LNCaP clone FGC (cell line): ENCODE measurements at places on chromosomes 6 and 20.

- DNase-seq: no peak
Measured at GRCh38 chr20:34895465-34895864, 19.1 kb downstream of the ACSS2 start.

GRCh38 chr20:51100617-51101016 is 77.7 kb upstream of the KCNG1 start:
- DNase-seq: no peak

DNA sequence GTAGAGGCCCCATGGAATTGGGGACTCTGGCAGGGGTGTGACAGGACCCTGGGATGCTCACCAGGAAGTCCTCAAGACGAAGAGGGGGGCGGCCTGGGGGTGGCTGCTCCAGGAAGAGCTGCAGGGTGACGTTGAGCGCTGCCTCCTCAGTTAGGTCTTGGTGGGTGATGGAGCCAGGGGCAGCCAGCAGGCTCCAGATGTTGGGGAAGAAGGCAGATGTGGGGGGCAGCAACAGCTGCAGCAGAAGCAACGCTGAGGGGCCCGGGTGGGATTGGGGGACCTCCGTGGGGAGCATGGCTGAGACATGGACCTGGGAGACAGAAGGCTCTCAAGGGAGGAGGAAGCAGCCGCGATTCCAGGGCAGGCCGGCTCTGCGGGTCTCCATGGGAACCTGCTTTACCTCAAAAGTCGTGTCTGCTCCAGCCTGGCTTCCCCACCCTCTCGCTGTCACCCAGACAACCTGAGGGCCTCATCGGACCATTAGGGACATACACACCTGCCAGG is 591 bp downstream of the VWA7 start:
- DNase-seq: no peak

GRCh38 chr6:28657381-28657768 is 131.7 kb downstream of the GPX5 start:
- DNase-seq: no peak

GRCh38 chr6:92369309-92369708 is 1050.0 kb downstream of the EPHA7 start:
- DNase-seq: no peak

GRCh38 chr6:156029286-156029985 is 573.8 kb upstream of the NOX3 start:
- no peak for DNase-seq

DNA sequence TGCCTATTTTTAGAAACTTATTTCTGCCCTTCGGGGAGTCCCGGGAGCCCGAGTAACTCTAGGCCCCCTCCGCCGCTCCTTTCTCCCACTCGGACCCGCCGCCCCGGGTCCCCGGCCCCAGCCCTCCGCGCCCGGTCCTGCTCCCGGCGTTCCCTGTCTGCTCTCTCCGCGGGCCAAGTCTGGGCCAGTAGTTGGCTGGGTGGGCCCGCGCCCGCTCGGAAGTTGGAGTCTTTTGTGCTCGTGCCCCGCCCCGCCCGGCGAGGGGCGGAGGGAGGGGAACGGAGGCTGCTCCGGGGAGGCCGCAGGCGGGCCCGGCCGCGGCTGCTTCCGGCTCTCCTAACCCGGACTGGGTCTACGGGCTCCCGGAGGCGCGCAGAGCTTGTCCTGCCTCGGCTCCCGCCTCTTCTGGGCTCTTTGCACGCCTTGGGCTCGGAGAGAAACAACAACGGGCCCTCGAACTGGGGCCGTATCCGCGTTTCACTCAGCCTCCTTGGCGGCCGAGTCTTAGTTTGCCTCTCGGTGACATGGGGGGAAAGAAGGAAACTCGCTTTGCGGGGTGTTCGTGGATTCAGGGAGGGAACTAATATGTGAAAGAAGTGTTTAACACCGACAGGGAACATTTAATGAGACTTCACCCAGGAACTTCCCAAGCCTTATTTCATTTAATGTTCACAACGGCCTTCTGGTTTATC is 657 bp downstream of the RALY start:
- no peak for DNase-seq

DNA sequence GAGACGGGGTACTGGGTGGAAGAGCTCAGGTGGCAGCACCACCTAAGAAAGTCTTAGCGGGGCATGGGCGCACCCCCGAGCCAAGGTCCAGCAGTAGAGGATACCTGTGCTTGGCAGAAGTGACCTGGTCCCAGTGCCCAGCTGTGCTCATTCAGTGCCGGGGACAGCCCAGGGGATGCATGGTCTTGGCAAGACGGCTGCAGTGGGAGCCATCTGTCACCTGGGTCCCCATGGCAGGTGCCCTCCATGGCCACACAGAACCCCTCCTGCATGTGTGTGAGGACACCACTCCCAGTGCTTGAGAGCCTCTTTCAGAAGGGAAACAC is 664.7 kb downstream of the QKI start:
- no peak for DNase-seq

DNA sequence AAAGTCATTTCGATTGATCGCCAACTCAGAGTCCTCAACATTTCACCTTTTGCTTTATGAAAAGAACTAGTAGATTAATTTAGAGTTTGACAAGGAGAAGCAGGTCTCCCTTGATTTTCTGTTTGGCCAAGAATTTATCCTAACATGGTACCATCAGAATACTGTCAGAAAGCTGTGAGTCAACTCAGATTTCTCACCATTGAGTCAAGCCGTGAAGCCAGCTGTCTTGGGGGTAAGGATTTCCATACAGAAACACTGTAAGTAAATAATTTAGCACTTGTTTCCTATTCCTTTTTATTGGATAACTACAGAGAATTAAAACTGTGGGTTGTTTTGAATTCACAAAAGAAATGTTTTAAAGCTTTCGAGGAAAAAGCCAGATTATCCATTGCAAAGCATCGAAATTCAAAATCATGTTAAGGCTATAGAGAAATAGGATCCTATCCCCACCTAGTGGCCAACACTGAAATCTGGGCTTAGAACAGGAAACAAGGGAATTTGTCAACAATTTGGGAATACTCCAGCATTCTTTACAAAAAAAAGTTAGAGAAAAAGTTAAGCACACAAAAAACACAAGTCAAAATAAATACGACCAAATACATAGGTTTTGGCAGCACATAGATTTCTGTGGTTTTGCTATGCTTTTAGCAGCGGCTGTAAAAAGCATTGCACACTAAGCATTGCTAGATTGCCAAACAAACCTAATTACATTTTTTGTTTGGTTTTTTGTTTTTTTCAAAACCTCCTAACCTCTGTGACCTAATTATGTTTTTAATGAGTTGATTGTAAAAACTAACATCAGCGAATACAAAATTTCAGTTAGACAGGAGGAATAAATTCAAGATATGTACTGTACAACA is 44.2 kb downstream of the COL11A2 start:
- no peak for DNase-seq

- DNase-seq: no peak
Measured at GRCh38 chr20:9397928-9398327, 116.5 kb upstream of the LAMP5 start.

DNA sequence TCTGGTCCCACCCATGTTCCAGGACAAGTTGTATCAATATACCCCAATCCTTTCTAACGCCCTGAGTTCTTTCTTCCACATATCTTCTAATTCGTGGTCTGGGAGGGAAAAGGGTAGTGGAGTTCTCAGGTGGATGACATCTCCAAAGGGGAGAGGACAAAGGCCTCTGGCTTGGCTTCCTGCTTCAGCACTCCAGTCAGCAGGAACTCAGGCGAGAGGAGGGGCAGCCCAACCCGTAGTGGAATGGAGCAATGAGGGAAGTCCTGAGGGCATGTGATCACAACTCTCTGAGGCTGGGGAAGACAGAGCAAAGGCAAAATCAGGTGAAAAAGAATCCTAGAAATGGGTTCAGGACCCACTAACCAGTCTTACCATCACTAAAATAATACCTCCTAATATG is 9.6 kb upstream of the NRM start:
- no peak for DNase-seq

- DNase-seq: peak; percentile 79
Measured at GRCh38 chr20:31652917-31653396, 15.2 kb downstream of the COX4I2 start.

DNA sequence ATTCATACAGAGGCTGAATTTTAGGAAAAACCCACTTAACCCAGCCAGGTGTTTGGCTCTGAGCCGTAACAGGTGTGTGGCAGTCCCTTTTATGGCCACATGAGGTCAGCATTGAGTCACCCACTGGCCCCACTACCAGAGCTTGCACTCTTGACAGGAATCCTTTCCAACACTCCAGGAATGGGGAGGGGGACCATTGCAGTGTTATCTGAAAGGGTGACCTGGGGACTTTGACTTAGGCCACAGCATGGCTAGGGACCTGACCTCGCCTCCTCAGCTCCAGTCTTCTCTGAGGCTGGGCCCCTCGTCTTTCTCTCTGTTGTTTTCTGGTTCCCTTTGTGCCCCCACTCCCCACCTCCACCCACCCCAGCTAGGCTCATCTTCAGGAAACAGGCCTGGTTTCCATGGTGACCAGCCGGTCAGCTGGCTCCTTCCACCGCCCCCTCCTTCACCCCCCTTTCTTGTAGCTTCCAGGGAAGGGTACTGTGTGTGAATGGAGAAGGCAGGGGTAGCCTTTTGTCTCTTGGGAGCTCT is 2.1 kb upstream of the TMEM151B start:
- DNase-seq: no peak

- no peak for DNase-seq
Measured at GRCh38 chr6:104566411-104566810, 293.3 kb downstream of the HACE1 start.

GRCh38 chr20:3987296-3987695 is 28.1 kb downstream of the RNF24 start:
- DNase-seq: no peak

- no peak for DNase-seq
Measured at GRCh38 chr6:6685249-6686040, 96.9 kb downstream of the LY86 start.

- DNase-seq: no peak
Measured at GRCh38 chr6:39228111-39228971, 934 bp downstream of the KCNK5 start.

DNA sequence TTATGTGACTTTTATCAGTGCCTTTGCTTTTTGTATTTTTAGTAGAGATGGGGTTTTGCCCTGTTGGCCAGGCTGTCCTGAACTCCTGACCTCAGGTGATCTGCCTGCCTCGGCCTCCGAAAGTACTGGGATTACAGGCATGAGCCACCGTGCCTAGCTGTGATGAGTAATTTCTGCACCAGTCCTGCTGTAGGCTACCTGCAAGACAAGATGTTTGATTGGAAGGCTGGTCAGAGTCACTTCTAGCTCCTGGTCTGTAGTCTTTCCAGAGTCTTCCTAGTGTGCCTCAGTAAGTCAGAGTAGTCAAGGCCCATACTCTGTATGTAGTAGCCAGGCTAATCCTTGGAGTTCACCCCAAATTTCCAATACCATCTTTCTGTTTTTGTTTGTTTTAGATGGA is 8.9 kb downstream of the TIAM2 start:
- no peak for DNase-seq

DNA sequence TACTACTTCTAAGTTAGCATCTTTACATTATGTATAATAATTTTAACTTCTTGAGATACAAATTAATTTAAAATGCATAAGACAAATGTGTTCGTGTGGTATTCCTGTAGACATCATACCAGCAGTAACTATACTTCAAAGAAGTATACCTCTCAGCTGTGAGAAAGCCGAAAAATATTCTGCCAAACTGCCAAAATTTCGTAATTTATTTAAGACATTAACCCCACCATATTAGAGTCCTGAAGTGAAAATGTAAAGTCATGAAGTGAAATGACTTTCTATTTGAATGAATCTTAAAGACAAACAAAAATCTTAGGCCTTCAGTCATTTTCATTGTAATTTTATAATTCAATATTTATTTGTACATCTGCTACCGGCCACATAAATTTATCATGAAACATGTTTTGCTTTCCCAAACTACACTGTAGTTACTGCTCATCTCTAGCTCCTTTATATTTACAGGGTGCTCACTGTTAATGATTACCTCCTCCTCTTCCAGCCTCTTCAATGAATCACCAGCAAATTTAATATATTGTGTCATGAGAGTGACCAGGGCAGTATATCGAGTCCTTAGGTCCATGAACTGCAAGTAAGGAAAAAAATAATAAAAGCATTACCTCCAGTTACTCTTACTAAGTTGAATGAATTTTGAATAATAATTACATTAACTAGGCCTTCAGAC is 18.5 kb downstream of the DST start:
- no peak for DNase-seq
